A375 (cell line): ENCODE measurements at places on chromosomes 1 and 21. TPM values are rescaled to one million over a fixed set of nuclear protein-coding genes. Genes with fewer than 3 reads are reported as not detected.

The TFB2M gene
- total RNA-seq, result 60.6 and 63.3 TPM in 2 replicates

The ITLN2 gene
- total RNA-seq, result 0.15 TPM in 1 of 2 replicates, not detected in the other

The AQP10 gene
- total RNA-seq, result not detected in 2 replicates

The WNT4 gene
- not detected in 2 replicates for total RNA-seq

The CYYR1 gene
- 0.19 and 0.21 TPM in 2 replicates for total RNA-seq

The BSDC1 gene
- 54.4 and 56.0 TPM in 2 replicates for total RNA-seq

The RAB25 gene
- total RNA-seq, result not detected in 2 replicates

The PADI1 gene
- 0.23 TPM in 1 of 2 replicates, not detected in the other for total RNA-seq

The LAD1 gene
- 4.4 and 6.4 TPM in 2 replicates for total RNA-seq

The ZNF593OS gene
- 0.41 TPM in 1 of 2 replicates, not detected in the other for total RNA-seq

The ERG gene
- not detected in 2 replicates for total RNA-seq

The CYP4A22 gene
- not detected in 2 replicates for total RNA-seq

The SELP gene
- total RNA-seq, result not detected in 2 replicates

The HSD3B1 gene
- not detected in 2 replicates for total RNA-seq

The C1orf185 gene
- 0.74 TPM in 1 of 2 replicates, not detected in the other for total RNA-seq

The CDC7 gene
- 4.3 and 6.2 TPM in 2 replicates for total RNA-seq

The AGO4 gene
- 3.4 and 4.5 TPM in 2 replicates for total RNA-seq

The UHMK1 gene
- 46.7 and 49.5 TPM in 2 replicates for total RNA-seq

The ZBED6 gene
- 10.6 and 12.3 TPM in 2 replicates for total RNA-seq

The PLA2G2C gene
- total RNA-seq, result not detected in 2 replicates

The CHTOP gene
- 104 and 111 TPM in 2 replicates for total RNA-seq

The HRNR gene
- total RNA-seq, result 0.03 TPM in 1 of 2 replicates, not detected in the other

The OPRD1 gene
- 6.7 and 6.9 TPM in 2 replicates for total RNA-seq

The SLC5A9 gene
- not detected in 2 replicates for total RNA-seq

The OR2M3 gene
- under 0.01 TPM in 1 of 2 replicates, not detected in the other for total RNA-seq

The LEFTY2 gene
- total RNA-seq, result not detected in 2 replicates

The SORT1 gene
- total RNA-seq, result 5.1 and 5.4 TPM in 2 replicates

The CELA2B gene
- total RNA-seq, result not detected in 2 replicates

The NR1I3 gene
- not detected in 2 replicates for total RNA-seq

The CSF1 gene
- total RNA-seq, result 6.9 and 8.3 TPM in 2 replicates

The NOC2L gene
- 329 and 349 TPM in 2 replicates for total RNA-seq

The CFAP45 gene
- total RNA-seq, result 1.1 and 2.5 TPM in 2 replicates

The DDAH1 gene
- 8.9 and 11.8 TPM in 2 replicates for total RNA-seq

The VWA5B1 gene
- total RNA-seq, result not detected in 2 replicates

The RYR2 gene
- total RNA-seq, result 8.0 and 9.2 TPM in 2 replicates

The THEM5 gene
- total RNA-seq, result not detected in 2 replicates

The PGLYRP4 gene
- total RNA-seq, result not detected in 2 replicates

The DNALI1 gene
- total RNA-seq, result 0.41 TPM in 1 of 2 replicates, not detected in the other
